Activated naive CD4-positive, alpha-beta T cell (primary cell): ENCODE measurements at places on chromosomes 3 and 15.

DNA sequence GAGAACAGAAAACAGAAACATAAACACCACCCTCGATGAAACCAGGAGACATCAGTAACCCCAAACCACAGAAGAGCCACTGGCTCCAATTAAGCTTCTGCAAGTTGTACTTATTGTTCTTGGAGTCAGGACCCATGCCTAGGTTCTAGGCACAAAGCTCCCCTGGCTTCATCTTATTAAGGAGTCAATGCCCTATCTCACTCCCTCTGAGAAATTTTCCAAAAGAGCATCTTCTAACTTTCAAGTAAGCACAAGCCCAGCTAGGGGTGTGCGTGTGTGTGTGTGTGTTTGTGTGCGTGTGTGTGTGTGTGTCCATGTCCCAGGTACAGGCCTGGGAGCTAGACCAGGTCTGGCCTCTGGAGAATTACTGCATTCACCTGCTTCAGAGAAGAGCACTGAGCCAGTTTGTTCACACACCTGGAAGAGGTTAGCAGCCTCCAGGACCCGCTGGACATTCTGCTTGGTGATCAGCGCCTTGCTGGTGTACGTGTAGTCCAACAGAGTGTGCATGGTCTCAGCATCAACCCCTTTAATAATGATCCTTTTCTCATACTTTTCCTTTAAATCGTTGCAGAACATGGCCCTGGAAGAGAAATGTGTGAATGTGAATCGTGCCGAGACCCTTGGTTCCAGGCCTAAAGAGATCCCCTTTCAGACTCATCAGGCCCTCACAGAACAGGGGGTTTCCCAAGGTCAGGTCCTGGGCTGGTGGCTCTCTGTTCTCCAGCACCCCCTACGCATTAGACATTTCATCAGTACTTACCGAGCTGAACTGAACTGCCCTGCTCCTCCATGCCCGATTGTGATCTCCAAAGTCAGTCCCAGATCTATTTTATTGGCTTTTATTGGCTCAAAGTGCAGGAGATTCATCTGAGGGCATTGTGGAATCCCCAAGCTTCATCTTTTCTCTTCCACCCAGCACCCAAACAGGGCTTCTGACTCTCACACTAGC is 27.8 kb downstream of the KLHL6 start:
- no peak for DNase-seq

GRCh38 chr15:60887139-60887538 is 342.0 kb downstream of the RORA start:
- no peak for DNase-seq

DNA sequence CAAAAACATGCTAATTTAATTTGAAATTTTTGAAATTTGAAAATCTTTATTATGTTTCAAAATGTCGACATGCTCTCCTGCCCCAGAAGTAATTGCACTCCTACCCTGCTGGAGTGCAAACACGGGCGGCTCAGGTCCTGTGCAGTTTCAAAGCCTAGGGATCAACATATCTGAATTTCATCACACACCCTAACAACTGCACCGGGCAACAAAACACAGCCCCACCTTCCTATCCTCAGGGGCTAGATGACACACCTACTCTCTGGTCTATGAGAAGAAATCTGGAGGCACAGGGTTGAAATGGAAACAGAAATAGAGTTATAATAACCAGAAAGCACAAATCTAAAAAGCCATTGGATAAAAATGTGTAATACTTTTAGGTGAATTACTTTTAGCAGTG is 61.4 kb downstream of the BFSP2 start:
- DNase-seq, result no peak

GRCh38 chr3:15345608-15346137 is 13.3 kb upstream of the SH3BP5 start:
- DNase-seq, result no peak

DNA sequence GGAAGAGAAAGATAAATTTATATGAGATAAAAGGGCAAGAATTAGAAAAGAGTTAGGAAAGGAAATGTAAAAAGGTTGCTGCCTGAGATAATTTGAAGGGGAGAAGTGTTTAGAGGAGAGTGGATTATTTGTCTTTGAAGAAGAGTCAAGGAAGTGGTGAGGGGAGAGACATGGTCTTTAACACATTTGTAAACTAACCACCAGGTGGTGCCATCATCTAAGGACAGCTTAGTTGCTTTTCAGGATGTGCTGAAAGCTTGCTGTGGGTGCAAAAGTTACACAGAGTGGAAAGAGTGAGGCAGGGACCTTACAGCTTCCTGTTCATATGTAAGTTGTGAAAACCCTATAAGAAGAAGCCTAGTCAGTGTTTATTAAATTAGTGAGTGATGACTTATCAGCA is 114.1 kb upstream of the DNAJC19 start:
- DNase-seq, result no peak

DNA sequence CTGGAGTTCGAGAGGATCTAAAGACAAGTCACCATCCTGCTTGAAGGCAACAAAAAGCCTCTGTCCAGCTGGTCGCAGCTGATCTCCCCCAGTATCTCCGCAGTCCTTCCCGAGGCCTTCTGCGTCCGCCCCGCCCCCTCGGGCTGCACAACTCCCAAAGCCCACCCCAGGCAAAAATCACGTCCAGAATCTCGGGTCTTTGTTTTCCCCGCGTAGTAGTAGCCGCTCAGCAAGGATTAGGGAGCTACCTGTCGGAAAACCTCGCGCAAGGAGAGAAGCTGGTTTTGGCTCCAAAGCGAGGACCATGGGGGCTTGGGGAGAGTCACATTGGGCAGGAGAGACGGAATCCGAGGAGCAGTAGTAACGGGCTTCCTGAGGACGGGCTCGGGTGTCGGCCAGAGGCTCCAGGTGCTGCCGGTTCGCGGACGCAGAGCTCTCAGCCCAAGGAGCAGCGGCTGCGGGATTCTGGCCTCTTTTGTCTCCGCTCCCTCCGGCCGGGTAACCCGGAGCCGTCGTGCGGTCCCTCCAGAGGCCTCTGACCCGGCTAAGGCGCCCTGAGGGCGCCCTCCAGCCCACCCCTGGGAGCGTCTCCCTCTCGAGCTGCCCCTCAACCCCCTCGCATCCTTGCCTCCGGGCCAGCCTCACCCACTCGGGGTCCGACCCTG is 401 bp downstream of the ZSCAN29 start:
- DNase-seq, result no peak

- no peak for DNase-seq
Measured at GRCh38 chr3:171039674-171040073, 13.2 kb upstream of the SLC2A2 start.

DNA sequence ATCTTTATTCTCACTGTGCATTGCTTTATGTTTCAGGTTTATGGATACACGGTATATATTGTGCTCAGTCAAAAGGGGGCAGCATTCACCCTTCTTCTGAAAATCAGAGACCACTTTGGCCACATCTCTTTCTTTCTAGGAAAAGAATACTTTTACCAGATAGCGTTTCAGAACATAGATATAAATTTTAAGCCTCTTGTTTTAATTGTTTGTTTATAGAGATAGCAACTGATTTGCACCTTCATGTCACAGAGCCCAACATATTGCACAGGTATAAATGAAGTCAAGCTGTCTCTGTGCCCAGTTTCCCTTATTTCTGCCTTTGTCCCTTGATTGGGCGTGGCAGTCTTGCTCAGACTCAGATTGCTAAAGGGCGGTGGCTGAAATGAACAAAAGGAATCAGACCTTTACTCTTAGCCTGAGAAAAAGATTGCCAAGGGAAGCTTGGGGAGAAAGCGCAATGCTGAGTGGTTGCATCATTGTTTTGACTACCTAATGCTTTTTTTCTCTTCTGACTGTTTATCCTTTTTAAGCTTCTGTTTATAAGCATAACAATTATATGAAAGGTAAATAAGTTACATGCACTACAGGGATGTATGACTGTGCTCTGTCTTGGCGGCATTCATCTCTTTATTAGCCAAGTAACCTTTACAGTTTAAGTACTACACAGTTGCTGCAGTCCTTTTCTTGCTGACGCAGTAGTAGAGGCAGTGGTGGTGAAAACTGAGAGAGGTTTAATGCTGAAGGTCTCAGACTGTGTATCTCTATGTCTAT is 70.8 kb upstream of the ZBTB20 start:
- DNase-seq, result no peak

- DNase-seq, result no peak
Measured at GRCh38 chr3:119738741-119739140, 35.9 kb downstream of the CFAP91 start.

DNA sequence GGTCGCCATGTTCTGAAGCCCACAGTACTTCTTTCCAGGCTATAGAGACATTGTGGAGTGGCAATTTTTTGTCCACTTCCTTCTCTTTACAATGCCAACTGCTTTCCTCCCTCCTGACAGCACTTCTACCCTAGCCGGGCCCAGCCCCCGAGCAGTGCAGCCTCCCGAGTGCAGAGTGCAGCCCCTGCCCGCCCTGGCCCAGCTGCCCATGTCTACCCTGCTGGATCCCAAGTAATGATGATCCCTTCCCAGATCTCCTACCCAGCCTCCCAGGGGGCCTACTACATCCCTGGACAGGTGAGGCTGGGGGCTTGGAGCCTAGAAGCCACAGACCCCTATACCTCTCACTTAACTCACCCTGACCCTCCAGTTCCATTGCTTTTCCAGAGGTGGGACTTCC is 2.8 kb downstream of the EIF4G1 start:
- no peak for DNase-seq

DNA sequence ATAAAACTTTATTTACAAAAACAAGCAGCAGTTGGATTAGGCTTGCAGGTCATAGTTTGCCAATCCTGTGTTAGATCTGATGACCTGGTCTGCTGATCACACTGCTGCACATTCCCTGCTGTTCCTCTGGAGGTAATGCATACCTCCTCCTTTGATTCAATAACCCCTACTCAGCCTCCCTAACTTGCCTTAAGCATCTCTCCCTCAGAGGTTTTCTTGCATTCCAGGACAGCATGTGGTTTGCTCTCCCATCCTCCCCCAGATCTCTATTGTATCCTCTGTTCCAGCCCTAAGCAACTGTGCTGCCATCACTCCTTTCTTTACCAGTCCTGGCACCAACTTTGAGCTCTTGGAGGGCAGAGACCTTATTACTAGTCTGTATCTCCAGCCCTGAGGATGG is 63.4 kb downstream of the CACNA2D3 start:
- DNase-seq, result no peak
